ENCODE measurements at places on chromosomes 12 and 14.

DNA sequence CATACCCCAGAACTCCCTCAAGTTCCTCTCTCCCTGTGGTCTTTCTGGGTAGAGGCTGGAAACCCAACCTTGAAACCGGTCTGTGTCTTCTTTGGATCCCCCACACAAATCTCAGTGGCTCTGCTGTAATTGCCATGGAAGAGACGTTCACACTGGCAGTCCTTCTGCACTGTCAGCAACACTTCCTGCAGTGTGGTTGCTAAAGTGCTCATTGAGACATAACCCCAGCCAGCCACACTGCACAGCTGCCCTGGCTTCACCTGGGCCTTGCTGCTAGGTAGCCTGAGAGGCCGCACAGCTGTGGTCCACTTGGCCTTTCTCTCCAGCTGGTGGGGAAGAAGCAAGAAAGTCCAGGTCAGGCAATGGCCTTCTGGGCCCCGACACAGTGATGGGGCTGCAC lies 2.4 kb downstream of the GZMH start:
- DNase-seq = no peak

DNA sequence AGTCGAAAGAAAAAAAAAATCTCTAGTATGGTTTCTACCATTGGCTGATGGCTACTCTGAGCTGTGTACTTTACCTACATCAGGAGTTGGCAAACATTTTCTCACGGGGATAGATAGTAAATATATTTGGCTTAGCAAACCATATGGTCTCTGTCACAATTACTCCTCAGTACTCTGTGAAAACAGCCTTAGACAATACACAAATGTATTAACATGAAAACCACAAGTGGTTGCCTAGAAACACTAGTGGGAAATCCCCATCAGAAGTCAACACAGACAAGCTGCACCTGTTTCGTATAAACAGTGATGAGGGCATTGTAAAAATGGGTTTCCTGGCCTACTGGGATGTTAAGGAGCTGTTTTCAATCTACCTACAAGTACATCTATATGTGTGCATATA lies 84.6 kb upstream of the NAV3 start:
- no peak for DNase-seq

DNA sequence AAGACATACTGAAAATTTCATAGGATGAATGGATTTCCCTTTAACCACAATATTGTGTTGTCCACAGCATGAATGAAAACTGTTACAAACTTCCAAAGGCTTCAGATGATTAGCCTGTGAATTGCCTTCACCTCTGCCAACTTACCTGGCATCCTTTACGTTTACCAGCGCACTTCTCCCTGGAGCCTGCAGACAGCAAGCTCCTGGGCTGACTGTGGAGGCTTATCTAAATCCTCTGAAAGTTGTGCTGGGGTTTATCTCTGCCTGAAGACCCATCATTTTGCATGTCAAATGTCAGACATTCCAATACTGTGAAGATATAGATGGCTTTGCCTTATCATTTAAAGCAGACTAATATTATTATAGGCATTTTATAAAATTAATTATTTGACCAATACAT lies 403.0 kb downstream of the SYT1 start:
- DNase-seq = no peak

GRCh38 chr14:23005451-23006187 lies 4.3 kb downstream of the C14orf93 start:
- no peak for DNase-seq

DNA sequence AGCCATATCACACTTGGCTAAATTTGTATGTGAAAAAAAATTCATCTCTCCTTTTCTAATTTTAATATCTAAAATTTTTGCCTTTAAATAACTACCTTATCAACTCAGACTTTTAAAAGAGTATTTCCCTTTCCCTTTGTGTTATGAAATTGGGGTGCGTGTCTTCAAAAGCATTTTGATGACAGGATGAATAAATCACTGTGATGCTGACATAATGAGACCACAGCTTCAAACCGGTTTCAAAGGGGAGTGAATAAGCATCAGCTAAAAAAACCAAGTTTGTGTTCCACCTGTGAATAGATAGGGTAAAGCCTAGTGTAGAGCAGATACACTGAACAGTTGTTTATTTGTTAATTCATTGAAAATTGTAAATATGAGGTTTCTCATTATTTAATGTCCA lies 85.0 kb downstream of the LGR5 start:
- DNase-seq = no peak

DNA sequence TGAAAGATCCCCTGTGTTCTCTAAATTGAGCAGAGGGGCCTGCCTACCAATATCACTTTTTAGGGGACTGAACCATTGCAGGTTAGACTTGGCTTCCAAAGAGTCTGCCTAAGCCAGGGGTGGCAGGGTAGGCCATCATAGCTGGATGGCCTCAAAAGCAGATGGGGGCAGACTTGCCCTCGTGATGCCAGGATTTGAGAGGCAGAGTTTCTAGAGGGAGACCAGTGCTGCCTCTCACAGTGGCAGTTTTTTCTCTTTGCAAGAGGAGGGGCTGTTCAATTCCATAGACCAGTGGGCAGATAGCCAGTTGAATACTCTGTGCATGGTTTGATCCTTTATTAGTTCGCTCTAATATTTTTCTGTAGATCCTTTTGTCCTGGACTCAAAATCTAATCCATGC lies 23.8 kb upstream of the SMCO2 start:
- no peak for DNase-seq

GRCh38 chr14:21347201-21347600 lies 36.6 kb downstream of the SUPT16H start:
- no peak for DNase-seq

DNA sequence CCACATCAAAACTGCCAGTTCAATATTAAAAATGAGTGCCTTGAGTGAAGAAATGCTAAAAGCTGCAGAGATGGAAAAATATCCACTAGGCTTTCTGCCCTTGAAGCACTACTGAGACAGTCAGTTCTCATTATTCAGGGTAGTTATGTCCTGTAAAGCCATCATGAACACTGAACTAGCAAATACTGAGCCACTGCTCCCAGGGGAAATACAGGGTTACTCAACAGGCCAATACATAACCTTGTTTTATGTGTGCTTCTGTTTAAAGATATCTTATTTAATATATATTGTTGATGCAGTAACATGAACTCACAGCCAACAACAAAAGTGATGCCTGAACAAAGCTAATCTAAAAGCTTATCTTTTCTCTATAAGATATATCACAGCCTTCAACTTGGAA lies 3.3 kb downstream of the RAD52 start:
- DNase-seq = no peak

DNA sequence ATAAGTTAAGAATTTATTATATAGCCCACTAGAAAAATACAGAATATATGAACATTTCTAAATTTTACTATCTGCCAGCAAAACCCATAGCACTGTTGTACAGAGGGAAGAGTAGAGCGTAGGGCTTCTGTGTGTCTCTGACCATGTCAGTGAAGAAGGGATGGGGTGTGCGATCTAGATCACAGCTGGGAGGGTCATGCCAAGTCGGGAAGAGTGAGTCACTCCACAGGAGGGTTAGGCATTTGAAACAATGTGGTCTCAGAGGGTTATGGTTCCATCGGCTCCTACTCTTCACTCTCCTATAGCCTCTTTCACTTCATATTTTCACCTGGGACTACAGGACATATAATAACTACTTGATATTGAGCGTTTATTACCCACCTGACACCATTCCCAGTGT lies 185.1 kb upstream of the DDHD1 start:
- no peak for DNase-seq

GRCh38 chr12:52023182-52023975 lies 16.6 kb downstream of the TAMALIN start:
- peak; percentile 77 for DNase-seq

Measured in stimulated activated CD4-positive, alpha-beta T cell treated with anti-CD3 and anti-CD28 coated beads, TNF-alpha, amount 100 ng/mL, for 1 hour (primary cell).